MG63 (cell line): ENCODE measurements at places on chromosomes 12 and 14. TPM values are rescaled to one million over a fixed set of nuclear protein-coding genes. Genes with fewer than 3 reads are reported as not detected.
A peak's percentile ranks its signal among the peaks of the same experiment; 100 is the strongest.

GRCh38 chr12:77537663-77538062, 293.0 kb upstream of the NAV3 start:
- DNase-seq, result no peak

DNA sequence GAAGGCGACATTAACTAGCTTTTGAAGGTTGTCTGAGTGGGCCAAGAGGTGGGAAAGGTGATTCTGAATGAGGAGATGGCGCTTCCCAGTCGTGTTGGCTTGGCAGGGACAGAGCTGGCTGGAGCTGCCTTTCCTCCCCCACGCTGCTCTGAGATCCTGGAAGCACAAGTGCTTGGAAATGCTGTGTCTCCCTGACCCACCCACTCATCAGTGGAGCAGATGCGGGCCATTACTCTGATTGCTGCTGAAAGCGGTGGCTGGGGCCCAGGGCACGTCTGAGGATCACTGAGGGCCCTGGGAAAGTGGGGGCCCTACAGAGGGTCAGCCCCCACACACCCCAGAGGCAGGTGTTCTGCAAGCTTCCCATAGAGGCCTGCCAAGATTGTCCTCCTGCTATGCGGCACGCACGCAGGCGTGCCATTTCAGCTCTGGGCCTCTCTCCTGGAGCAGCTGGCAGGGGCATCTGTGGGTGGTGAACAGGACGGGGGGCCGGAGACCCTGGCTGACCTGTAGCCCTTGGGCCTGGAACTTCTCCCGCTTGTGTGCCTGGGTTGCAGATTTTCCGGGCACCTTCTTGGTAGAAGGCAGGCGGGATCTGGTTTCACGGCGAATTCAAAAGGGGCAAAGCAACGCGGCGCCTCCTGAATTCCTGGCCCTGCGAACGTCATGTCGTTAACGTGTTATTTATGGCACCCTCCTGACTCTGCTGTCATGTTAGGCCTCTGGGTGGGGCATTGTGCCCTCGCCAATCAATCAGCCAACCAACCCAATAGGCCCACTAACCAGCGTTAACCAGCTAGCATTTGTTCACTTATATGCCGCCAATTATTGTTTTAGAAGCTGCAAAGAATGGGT, 133.8 kb upstream of the TBX3 start:
- no peak for DNase-seq

- DNase-seq, result no peak
Measured at GRCh38 chr12:89920866-89921265, 212.2 kb upstream of the ATP2B1 start.

GRCh38 chr12:34398706-34399630, 376.7 kb downstream of the ALG10 start:
- no peak for DNase-seq

The TOMM20L gene
- total RNA-seq, result not detected in 2 replicates

The GALC gene
- 0.82 and 1.9 TPM in 2 replicates for total RNA-seq

GRCh38 chr12:122981036-122981471, 573 bp downstream of the ARL6IP4 start:
- no peak for DNase-seq

GRCh38 chr14:105212541-105213300, 31.6 kb upstream of the NUDT14 start:
- no peak for DNase-seq

DNA sequence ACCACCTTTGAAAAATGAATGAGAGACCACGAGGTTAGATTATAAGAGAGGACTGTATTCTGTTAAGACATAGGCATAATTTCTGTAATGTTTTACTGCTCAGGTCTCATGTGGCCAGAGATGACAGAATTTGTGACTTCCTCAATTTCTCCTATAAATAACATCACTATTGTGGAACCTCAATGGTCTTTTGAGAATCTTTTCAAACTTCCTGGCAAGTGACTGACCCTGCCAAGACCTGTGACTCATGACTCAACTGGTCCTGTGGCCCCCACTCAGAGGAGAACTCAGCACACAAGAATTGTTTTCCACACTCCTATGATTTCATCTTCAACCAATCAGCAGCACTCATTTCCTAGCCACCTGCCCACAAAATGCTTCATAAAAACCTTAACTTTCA, 508.2 kb upstream of the ATP2B1 start:
- peak; percentile 40 for DNase-seq

- no peak for DNase-seq
Measured at GRCh38 chr12:81859521-81859920, 100.4 kb upstream of the PPFIA2 start.

GRCh38 chr14:20499108-20499507, 6.2 kb upstream of the RNASE10 start:
- DNase-seq, result no peak
